ENCODE measurements at places on chromosomes 6 and 20.

DNA sequence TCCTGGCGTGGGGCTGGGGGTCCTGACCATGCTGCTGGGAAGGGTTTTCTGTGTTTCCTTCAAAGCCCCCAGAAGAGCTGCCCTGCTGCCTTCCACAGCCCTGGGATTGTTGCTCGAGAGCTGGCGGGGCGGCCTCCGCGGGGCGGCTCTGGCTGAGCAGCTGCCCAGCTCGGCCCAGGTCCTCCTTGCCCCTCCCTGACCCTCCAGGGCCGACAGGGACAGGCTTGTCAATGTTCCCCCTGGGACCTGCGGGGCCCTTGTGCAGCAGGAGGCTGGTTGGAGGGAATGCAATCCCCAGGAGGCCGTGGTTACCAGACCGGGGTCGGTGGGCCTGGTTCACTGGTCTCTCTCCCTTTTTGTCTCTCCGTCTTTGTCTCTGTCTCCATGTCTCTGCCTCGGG is 19.9 kb downstream of the GATA5 start:
- DNase-seq, result no peak

DNA sequence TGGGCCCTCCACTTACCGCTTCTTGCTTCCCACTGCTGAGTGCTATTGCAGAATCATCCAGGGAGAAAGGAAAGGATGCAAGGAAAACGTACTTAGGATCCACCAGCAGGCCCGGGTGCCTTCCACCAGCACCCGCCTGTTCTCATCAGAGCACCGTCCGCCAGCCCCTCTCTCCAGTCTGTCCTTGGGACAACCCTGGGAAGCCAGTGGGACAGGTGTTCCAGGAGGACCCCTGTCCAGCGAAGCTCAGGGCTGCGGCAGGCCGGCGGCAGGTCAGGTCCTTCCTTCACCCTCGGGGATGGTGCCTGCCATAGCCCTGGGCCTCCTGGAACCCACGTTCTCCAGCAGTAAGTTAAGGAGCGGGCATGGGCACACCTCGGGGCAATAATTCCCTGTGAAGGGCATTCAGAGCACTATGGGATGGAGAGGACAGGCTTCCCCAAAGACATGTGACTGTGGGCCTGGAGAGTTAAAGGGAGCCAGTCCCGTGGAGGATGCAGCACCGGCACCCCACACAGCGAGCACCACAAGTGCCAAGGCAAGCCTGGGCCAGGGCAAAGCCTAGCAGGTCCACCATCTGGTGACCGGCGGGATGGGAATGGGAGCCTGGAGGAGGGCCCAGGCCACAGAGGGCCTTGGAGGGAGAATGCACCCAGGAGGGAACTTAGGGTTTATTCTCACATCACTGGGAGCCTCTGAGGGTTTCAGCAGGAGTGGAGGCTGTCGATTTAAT is 396.7 kb downstream of the TAF4 start:
- DNase-seq, result no peak

DNA sequence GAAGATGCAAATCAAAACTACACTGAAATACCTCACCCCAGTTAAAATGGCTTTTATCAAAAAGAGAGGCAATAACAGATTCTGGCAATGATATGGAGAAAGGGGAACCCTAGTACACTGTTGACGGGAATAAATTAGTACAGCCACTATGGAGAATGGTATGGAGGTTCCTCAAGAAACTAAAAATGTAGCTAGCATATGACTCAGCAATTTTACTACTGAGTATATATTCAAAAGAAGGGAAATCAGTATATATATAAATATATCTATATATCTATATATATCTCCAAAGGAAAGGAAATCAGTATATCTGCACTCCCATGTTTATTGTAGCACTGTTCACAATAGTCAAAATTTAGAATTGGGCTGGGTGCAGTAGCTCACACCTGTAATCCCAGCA is 113.9 kb downstream of the KLHL32 start:
- DNase-seq, result no peak

DNA sequence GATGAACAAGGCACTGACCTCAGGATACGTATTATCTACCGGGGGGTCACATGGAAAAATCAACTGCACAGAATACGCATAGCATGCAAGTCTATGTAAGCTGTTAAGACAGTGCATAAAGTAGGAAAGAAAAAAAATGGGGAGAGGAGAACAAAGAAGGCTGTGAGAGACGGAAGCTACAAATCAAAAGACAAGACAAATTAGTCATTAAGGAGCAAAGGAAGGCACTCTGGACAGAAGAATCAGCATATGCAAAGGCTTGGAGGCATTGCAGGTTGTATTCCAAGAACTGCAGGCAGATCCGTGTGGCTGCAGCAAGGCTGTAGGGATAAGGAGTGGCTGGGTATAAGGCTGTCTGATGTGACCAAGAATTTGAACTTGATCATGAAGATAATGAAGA is 89.0 kb downstream of the NRSN1 start:
- no peak for DNase-seq

DNA sequence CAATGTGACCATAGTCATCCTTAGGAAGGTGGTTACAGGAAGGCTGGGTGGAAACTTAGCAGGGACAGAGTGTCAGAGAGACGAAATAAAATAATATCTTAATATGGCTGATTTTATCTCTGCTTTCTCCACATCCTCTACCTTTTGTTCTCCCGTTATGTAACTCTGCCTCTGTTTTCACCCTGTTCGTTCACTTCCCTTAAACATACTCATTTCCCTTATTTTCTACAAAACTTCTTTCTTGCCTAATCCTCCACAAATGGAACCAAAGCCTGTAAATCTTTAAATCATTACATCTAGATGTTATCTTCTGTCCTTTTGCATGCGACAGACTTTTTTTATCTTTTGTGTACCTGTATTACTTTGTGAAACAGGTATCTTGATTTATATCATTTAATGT is 23.3 kb upstream of the CRIP3 start:
- DNase-seq, result no peak

DNA sequence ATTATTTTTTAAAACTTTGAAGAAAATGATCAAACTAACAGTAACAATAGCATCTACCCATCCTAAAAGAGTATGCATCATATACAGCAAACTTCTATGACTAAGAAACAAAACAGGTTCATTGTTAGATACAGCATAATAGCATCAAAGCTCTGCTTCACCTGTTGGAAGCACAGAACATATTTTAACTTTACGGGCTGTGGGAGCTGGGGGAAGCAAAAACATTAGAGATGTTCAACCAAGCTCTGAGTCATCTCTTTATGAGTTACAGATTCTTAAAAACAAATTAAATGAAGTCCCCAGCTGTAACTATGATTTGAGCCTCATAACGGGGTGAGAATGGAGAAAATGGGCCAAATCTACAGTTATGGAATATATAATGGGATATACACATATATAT is 63.4 kb downstream of the SYNE1 start:
- DNase-seq, result no peak

DNA sequence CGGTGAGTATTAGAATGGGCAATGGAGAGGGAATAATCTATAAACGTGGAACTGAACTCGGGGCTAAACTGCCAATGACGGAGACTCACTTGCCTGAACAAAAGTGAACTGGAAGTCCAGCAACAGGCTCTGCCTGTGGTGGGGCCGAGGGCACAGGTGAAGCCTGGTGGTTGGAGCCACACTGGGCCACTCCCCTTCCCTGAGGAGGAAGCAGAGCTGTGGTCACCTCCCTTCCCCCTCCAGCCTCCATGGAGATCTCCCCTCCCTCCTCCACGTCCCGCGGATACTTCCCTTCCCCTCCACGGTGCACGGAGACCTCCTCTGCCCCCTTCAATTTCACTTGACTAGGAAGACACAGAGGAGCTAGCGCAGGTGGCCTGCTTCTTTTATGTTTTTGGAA is 14.7 kb upstream of the DSP start:
- no peak for DNase-seq

DNA sequence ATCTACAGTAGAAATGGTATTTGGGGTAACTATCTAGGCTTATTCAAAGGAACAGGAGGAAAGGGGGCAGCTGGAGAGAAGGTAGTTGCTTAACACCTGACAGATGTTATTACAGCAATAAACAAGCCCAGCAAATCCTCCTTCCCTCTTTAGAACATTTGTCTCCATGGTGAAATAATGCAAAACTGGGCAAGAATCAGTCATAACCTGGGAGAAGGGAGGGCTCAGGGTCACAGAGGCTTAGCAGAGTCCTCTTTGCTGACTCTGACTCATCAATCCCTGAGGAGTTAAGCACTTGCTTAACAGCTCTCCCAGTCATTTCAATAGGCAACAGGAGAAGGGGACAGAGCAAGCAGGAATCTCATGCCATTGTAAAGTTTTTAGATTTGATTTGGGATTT is 230.3 kb downstream of the IBTK start:
- no peak for DNase-seq

- DNase-seq, result no peak
Measured at GRCh38 chr20:11275740-11276139, 601.9 kb upstream of the JAG1 start.

GRCh38 chr6:30323806-30324205 is 2.9 kb upstream of the TRIM39 start:
- DNase-seq, result no peak

GRCh38 chr20:49867453-49868215 is 47.7 kb downstream of the SPATA2 start:
- DNase-seq, result no peak

DNA sequence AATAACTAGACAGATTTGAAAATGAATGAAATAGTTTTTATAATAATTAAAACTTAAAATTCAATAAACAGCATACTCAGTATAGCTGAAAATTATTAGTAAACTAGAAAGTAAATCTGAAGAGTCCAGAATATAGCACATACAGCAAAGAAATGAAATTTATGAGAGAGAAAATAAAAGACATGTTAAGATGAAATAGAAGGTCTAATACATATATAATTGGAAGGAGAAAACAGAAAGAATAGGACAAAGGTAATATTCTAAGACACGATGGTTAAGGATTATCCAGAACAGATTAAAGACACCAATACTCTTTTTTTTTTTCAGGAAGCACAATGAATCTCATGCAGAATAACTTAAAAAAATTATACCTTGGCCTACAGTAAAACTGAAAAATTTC is 69.0 kb downstream of the SESN1 start:
- DNase-seq, result no peak

DNA sequence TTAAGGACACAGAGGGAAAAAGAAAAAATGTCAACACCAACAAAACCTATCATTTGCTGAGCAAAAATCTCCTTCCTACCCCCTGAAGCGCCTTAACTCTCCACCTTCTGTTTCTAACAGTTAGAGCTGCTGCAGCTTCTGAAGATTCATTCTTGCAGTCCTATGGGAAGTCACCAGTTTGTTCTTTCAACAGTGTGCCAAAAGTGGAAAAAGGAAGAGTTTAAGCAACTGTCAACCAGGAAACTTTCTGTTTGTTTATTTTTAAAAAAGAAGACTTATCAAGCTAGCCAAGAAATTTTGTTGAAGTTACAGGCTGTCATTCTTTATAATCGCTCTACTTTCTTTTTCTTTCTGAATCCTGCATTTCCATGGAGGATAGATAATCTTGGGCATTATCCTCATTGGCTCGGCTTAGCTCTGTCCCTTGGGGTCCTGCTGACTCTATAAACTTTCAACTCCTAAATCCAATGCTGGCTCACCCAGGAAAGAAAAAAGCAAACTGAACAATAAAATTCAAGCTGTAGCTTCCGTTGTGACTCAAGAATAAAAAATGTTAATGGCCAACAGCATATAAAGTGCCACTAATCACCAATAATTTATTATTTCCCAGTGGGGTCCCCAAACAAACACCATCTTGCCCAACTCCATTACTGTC is 172.8 kb upstream of the CITED2 start:
- no peak for DNase-seq

- DNase-seq, result no peak
Measured at GRCh38 chr6:153170511-153170910, 39.4 kb upstream of the RGS17 start.

All from frontal cortex (tissue), 4 donors.